ENCODE measurements at places on chromosomes 6 and 20.

DNA sequence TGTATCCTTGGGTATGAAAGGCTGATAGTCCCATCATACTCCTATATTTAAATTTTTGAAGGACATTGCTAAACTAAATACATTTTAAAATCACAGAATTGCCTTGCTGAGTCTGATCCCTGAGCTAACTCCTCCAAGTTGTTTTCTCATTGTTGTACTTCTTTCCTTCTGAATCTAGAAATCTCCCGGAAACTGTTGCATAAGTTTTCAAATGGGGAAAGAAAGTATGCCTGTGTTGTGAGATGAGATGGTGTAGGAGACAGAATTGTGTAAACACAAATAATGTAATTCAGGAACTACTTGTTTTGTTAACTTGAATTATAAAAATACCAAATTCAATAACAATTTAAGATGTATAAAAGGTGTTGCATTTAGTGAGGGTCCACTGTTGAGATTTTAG lies 7.3 kb downstream of the PNRC1 start:
- DNase-seq: no peak

- DNase-seq: peak; percentile 25
These were observed 32.3 kb upstream of the LGSN start for GRCh38 chr6:63352069-63352543.

DNA sequence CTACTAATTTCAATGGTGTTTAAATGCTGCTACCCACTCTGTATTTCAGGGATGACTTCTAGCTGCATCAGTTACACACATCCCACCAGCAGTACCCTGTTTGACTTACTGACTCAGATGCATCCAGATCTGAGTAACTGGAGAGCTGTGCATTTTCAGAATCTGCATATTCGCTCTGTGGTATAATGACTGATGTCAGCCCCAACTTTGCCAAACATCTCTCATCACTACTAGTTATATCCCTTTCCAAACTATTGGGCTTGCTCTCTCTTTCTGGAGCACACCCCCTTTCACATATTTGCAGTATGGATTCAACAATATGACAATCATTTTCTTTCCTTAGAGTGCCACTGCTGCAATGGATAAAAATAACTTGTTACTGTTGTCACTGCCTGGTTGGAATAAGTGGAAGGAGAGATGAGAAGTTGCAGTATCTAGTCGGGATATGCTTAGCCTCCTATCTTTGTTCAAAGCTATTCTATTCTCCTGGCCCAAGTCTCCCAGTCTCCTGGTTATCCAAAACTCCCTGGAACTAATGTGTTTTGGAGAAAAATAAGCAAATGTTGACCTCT lies 3.3 kb upstream of the RSPO3 start:
- DNase-seq: peak; percentile 83

DNA sequence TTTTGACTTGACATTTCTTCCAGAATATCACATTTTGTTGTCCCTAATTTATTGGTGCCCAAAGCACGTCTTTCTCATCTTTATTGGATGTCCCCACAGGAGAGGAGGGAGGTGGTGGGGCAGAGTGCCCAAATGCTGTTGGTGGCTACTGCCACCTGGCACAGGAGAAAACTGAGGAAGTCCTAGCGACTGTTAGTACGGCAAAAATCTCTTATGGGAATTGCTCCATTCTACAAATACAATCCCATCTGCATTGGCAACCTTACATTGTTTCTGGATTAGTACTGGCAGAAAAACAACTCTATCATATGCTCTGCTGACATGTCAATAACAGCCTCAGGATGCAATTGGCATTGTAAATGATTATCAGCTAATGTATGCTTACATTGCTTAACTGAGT lies 235.4 kb upstream of the IRAK1BP1 start:
- DNase-seq: no peak

- no peak for DNase-seq
These were observed 897.0 kb upstream of the SLC35B3 start for GRCh38 chr6:9332241-9332780.

- DNase-seq: peak; percentile 93
These were observed 391 bp downstream of the MAPRE1 start for GRCh38 chr20:32819992-32820697.

DNA sequence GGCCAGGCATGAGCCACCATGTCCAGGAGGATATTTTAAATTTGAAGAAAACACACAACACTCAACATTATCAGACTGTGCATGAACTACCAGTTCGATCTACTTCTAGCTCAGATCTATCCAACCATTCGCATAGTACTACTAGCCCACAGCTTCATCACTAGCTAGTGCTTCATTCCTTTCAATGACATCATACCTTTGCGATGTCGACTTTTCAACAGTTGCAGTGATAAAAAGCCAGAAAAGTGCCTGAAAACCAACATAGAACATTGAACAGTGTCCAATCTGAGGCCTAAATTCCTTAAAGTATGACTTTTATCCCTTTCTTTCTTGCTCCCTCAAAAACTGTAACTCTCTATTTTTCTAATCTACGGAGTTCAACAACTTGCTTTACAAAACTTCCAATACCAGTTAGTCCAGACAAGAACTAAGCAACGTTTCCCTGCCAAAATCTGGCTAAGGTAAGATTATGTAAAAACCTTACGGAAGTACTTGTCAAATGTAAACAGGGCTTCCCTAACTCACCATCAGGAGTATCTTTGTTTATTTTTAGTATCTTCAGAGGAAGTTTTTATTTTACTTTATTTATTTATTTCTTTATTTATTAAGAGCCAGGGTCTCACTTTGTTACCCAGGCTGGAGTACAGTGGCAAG lies 434.0 kb upstream of the JARID2 start:
- no peak for DNase-seq

DNA sequence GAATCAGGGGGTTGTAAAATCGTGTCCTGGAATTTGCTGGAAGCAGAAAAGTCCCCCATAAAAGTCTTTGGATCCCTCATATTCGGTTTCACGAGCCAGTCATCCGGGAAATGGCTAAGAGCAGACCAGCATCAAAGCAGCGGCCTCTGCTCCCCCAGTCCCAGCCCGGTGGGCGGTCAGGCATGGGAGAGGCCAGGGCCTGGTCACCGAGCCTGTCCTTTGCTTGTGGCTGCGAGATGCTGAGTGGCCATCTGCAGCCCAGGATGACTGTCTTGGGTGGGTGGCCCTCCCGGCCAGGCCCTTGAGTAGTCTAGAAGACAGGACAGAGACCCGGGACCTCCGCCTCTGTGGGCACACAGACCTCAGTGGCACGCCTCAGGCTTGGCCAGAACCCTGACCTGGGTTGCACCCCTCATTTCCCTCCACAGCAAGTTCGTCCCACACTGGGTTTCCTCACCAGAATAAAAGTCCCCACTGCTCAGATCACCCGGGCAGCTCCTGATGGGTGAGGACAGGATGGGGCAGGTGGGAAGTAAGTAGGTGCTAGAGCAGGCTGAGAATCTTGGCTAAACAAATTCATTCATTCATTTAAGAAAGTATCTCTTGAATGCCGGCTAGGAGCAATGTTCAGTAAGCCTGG lies 172.1 kb downstream of the BMP7 start:
- DNase-seq: no peak

- DNase-seq: no peak
These were observed 4.2 kb upstream of the ZDHHC14 start for GRCh38 chr6:157376706-157377230.

GRCh38 chr6:21748343-21749056 lies 154.9 kb downstream of the SOX4 start:
- DNase-seq: no peak

DNA sequence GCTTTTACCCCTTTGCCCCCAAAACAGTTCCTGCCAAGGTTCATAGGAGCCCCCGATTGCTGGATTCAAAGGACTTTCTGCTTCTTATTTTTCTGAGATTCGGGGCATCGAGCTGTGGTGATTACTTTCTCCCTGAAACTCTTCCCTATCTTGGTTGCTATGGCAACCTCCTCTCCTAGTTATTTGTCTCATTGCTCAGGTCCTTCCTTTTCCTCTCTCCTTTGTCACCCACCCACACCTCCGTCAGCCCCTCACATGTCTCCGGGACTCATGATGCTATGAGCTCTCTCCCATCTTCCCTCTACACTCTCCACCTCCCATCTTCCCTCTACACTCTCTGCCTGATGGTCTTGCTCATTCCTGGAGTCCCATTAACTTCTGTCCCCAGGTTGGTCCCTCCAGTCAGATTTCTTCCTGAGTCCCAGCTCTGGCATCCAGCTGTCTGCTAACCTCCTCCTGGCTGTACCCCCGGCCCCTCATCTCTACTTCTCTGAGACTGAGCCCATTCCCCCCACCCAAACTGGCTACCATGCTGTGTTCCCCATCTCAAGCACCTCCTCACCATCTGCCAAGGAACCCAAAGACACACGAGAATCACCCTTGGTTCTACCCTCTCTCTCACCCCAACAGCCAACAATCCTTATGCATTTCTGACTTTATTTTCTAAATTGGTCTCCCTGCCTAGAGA lies 30.2 kb upstream of the NNAT start:
- no peak for DNase-seq

DNA sequence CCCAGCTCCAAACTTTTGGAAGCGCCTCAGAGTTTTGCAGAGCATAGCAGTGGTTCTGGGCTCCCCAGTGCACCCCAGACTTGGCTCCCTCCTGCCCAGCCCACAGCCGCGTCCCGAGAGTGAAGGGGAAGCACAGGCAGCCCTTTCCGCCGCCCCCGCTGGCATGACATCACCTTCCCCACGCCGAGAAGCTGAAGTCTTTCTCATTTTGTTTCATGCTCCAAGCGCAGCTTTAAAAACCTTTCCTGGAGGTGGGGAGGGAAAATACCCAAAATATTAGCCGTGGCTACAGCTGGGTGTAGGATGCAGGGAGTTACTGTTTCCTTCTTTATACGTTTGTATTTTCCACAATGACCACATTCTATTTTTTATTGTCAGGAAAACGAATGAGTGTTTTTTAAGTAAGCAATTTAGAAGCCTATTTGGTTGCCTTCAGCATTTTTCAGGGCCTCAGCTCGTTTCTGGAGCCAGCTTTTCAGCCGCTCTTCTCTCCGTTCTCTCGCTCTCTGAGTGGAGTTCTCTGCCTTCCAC lies 72.9 kb downstream of the SNX5 start:
- DNase-seq: peak; percentile 93

DNA sequence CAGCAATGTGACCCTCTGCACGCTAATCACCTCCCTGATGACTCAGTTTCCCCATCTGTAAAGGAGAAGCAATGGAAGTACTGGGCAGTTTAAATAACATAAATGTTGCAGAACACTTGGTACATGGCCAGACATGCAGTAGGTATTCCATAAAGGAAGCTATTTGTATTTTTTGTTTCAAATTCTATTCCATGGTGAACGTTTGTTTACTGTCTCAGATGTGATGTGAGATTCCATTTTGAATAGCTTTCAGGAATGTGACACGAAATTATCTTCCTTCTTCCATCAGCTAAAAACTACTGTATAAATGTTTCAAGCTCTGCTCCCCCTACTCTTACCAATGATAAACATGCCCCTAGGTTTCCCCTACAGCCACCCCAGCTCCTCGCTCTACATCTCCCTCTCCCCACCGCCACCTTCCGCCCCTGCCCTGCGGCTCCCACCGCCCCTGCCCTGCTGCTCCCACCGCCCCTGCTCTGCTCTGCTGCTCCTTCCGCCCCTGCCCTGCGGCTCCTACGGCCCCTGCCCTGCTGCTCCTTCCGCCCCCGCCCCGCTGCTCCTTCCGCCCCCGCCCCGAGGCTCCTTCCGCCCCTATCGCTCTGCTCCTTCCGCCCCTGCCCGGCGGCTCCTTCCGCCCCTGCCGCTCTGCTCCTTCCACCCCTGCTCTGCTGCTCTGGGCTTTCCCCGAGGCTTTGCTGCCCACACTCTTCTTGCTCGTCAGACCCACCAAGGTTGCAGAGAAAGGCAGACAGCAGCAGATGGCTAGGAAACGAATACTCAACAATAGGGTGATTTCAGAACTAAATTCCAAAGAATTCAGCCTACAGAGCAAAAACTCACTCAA lies 78.9 kb downstream of the THBS2 start:
- DNase-seq: peak; percentile 67

- no peak for DNase-seq
These were observed 60.7 kb downstream of the GRIK2 start for GRCh38 chr6:101454106-101454676.

Data from osteoblast (primary cell).